NCI-H526 treated with DMSO at 0.1 percent for 48 hours (cell line): ENCODE measurements at places on chromosomes 2 and 18.

- DNase-seq = no peak
These were observed 31.3 kb downstream of the TMEM177 start for GRCh38 chr2:119710281-119710680.

DNA sequence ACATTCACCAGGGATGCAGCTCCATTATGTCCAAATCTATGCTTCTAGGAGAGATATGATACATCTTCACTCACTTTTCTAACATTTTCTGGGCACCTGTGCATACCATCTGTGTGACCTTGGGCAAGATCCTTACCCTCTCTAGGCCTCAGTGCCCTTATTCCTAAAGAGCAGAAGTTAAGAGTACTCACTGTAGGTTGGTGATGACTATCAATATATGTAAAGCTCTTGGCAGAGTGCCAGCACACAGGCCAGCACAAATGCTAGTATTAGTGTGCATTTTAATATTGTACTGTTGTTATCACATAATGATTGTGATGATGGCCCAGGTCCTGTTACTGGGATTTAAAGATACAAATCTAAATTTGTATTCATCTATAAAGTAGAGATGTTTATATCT is 199.2 kb downstream of the RAD51AP2 start:
- peak; percentile 7 for DNase-seq

DNA sequence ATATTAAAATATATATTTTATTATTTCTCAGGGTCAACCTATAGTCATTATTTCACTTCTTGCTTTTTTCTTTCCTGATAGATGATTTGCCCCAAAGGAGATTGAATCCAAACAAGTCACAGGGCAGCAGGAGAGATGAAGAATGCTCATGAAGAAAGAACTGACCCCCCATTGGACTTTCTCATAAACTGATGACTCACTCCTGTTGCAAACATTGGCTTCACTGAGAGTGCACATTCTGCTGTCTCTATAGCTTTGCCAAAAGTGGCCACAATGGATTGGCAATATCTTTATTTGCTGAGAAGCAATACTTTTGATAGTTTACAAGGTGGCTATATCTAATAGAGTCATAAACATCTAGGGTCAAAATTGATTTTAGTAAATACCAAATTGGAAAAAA is 55.9 kb upstream of the ZNF385B start:
- DNase-seq = no peak

- no peak for DNase-seq
These were observed 19.0 kb downstream of the CRACDL start for GRCh38 chr2:98917031-98917471.

- DNase-seq = no peak
These were observed 33.0 kb upstream of the PHLPP1 start for GRCh38 chr18:62682371-62682770.

DNA sequence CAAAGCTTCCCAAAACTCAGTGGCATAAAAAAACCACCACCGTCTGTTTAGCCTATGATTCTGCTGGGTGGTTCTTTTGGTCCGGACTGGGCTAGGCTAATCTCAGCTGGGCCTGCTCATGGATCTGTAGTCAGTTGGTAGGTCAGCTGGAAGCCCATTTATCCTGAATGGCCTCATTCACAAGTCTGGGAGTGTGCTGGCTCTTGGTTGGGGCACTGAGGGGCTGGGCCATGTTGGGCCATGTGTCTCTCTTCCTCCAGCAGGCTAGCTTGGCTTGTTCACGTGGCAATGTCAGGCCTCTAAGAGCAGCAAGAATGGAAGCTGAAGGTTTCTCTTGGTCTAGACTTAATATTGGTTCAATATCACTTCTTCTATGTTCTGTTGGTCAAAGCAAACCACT is 95.7 kb upstream of the HS6ST1 start:
- DNase-seq = no peak

- no peak for DNase-seq
These were observed 111.7 kb downstream of the ANKRD44 start for GRCh38 chr2:197198890-197199289.

- no peak for DNase-seq
These were observed 107.3 kb downstream of the TANC1 start for GRCh38 chr2:159075727-159076126.

DNA sequence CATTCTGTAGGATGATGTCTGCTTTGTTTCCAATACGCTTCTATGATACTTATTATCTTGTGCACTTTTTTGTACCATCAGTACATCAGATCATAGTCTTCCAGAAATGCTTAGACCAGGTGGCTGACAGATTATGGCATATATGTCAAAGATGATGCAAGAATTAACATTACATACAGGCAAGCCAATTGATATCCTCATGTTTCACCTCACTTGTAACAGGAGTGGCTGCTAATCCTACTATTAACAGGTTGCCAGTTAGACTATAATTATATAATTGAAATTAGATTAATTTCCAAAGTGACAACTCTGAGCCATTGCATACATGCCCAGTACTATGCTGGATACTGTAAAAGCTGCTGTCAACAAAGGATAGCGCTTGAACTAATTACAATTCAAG is 77.2 kb downstream of the TLK1 start:
- no peak for DNase-seq

- DNase-seq = no peak
These were observed 266.2 kb downstream of the TMX3 start for GRCh38 chr18:68448736-68449135.

GRCh38 chr2:96860065-96861029 is 2.5 kb upstream of the ANKRD39 start:
- DNase-seq = no peak

DNA sequence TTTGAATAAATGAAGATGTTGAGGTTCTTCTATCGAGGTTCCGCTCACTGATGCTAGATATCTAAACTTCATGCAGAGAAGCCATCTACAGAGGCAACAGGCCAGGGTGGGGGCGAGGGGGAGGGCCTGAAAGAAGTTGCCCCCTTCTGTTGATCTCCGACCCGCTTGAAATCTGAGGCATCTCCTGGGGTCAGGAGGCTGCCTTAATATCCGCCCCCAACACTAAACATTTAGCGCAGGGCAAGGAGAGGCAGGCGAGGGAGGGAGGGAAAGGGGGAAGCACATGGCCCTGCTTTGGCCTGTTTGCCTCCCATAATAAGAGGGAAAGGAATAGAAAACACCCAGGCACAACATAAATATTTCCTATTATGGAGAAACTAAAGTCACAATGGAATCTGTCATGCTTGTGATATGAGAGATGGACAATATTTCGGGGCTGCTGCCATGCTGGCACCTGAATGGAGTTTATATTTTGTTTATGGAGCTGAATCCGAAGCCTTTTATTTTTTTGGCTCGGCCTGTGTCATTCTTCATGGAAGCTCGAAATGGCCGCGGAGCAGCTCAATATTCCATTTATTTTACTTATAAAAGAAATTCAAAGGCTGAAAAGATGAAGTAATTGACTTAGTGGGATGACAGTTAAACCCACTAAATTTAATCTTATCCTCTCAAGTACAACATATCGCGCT is 221.1 kb downstream of the INSIG2 start:
- no peak for DNase-seq
